ENCODE measurements at places on chromosomes 1 and 21.

DNA sequence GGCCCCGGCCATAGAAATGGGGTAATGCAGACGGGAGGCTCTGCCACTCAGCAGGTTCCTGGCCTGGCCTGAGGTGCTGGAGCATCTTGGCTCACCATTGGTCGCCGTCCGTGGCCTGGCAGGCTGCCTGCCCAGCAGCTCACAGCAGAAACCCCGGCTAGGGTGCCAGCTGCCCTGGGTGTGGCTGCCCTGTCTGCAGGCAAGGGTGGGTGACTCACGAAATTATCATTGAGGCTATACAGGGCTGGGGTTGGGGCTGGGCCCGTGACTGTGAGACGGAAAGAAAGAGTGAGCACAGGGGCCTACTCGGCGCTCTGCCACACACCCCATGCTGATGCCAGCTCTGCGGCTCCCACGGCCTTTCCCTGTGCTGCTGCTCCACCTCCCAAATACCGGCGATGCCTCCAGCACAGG lies 8.0 kb upstream of the PKP1 start:
- no peak for DNase-seq

DNA sequence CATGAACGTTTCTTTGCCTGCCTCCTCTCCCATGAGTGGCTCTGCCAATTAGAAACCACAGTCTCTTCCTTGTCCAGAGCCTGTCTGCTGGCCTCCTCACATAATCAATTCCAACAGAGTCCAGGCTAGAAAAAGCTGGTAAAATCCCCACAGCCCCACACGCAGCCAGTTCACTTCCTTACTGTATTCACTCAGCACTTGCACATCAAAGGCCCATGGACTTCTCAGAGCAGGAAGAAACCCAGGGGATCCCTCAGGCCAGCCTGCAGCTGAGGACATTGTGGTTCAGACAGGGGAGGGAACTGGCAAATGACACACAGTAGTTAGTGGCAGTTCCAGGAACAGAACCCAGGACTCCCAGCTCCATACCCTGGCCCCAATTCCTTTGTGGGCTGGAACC lies 171.6 kb upstream of the EDN2 start:
- no peak for DNase-seq

GRCh38 chr1:169779970-169780369 lies 14.7 kb downstream of the METTL18 start:
- DNase-seq, result no peak

GRCh38 chr1:65027666-65028358 lies 61.5 kb upstream of the JAK1 start:
- no peak for DNase-seq

DNA sequence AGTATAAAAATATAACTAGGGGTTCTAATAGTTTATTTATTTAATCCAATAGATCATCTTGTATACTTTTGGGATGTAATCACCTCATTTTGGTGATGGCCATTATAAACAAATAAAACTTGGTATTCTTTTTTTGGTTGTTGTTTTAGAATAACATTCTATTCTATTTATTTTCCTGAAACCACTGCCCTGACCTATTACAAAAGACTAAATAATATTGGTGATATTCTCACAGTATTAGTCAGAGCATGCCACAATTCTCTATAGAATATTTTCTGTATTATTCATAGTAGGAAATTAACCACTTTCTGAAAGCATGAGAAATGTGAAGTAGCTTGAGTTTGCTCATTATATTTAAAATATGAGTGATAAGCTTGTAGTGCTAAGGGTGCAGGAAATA lies 54.1 kb upstream of the LRRC7 start:
- DNase-seq, result no peak

DNA sequence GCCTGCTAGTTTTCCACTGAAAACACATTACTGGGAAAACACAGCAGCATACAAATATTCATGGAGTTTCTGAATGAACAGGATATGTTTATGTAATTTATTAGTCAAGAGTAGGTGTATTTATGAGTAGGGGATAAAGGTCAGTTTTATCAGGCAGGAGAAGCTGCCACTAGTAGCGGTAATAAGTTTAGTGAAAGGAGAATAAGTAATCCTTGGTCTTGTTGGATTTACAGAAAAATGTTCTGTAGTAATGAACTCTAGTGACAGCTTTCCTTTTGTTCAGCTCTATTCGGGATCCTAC lies 1.2 kb downstream of the MAST2 start:
- DNase-seq, result no peak

DNA sequence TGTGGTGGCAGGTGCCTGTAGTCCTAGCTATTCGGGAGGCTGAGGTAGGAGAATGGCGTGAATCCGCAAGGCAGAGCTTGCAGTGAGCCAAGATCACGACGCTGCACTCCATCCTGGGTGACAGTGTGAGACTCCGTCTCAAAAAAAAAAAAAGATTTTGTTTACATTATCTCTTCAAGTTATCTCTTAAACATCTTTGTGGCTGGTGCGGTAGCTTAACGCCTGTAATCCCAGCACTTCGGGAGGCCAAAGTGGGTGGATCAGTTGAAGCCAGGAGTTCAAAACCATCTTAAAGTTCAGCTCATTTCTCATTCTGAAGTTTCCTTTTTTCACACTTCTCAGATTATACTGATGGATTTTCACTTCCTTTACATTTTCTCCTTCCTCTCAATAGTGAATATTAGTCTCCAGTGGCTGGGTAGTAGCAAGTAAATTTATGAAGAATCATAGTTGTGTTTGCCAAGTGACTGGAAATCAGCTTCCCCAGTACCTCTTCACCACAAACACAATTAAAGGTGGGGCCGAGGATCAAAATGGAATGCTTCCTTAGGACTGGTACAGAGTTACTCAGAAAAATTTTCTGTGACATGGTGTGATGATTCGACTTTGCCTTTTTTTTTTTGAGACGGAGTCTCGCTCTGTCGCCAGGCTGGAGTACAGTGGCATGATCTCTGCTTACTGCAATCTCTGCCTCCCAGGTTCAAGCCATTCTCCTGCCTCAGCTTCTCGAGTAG lies 13.8 kb downstream of the PIP5K1A start:
- no peak for DNase-seq

DNA sequence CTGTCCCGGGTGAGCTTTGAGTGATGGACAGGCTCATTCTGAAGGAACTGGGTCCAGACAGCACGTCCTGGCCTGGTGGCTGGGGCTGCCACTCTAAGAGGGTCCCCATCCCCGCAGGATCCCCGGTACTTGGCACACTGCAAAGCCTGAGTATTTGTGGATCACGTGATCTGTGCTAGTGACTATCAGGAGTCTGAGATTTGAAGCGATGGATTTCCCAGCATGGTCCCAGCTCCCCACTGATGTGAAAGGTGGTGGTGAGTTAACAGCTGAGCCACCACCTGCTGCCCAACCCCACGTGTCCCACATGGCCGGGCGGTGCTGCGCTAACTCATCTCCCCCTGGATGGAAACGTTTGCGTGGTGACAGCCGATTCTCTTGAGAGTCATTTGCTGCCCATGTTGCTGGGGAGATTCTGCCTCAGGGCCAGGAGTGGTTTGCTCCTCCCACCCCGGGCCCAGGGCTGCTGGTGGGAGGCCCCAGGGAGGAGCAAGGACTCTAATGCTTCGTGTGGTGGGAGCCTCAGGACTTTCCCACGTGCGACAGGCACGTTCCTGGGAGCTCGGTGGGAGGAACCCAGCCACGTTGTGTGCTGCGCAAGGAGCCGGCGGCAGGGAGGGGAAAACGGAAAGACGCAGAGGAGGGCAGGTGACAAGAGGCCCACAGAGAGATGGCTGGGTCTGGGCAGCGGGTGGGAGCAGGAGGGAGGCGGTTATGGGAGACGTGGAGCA lies 15.1 kb downstream of the FAAP20 start:
- no peak for DNase-seq

DNA sequence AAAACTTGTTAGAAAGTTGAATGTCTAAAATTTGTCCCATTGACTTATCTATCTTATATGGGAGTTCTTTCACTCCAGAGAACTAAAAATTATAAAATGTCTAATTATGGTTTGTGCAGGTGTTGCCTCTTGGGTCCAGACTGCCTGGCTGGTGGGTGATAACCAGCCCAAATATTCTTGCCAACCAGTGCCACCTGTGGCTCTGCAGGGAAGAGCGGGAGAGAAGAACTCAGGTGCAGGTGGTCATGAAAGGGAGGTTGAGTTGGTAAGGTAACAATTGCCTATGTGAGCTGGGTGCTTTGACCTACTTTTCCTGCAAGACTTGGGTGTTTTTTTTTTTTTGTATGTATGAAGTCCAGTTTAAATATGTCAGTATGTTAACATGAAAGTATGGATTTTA lies 10.2 kb downstream of the RPS6KC1 start:
- no peak for DNase-seq

DNA sequence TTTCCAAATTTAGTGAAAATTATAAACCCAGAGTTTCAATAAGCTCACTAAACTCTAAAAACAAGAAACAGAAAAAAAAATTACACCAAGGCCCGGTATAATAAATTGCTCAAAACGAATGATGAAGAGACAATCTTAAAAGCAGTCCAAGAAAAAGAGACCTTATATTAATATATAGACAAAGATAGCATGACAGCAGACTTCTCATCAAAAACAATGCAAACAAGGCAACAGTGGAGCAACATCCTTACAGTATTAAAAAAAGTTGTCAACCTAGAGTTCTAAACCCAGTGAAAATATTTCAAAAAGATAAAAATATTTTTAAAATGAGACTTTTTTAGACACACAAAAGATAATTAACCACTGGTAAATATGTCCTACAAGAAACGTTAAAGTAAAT lies 46.7 kb downstream of the KIFAP3 start:
- DNase-seq, result no peak

- no peak for DNase-seq
Observed at GRCh38 chr1:89670163-89670562, 37.2 kb downstream of the LRRC8C start.

GRCh38 chr1:37131281-37131680 lies 97.0 kb upstream of the GRIK3 start:
- DNase-seq, result no peak

DNA sequence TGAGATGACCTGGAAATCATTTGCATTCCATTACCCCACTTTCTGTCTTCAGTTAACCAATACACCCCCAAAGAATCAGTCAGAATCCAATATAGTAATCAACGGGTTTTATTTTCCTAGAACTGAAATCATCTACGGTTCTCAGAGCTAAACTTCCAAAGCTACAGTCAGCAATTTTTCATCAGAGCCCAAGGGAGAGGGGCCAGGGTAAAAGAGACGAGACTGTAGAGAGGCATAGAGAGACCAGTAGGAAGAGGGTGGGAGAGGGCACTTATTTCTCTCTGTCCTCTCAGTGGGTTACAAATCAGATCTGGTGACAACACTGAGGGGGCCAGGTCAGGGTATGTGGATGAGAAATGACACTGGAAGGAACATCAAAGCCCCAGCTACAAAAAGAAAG lies 1.1 kb upstream of the MRPL24 start:
- DNase-seq, result no peak

GRCh38 chr1:234495231-234495990 lies 16.4 kb upstream of the TARBP1 start:
- DNase-seq, result peak; percentile 91

- DNase-seq, result no peak
Observed at GRCh38 chr1:108556499-108556898, 3.4 kb upstream of the EEIG2 start.

DNA sequence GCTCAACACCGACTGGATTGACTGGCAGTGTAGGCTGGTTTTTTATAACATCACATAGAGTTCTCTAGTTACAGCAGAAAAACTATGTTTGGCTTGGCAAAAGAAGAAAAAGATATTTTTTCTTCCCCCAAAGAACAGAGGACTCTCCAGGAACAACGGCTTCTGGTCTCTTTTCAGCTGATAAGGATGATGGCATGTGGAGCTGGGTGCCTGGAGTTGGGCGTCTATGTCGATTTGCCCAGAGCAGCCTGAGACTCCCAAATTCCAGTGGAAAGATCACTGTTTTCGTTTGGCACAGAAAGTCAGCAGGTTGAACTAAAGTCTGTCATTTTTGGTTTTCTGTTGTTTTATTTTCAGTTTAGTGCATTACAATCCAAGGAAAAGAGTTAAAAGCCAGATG lies 91.1 kb downstream of the SMYD2 start:
- no peak for DNase-seq

GRCh38 chr1:163912170-163912884 lies 590.6 kb downstream of the NUF2 start:
- no peak for DNase-seq

- no peak for DNase-seq
Observed at GRCh38 chr1:226723657-226724532, 15.2 kb downstream of the ITPKB start.

DNA sequence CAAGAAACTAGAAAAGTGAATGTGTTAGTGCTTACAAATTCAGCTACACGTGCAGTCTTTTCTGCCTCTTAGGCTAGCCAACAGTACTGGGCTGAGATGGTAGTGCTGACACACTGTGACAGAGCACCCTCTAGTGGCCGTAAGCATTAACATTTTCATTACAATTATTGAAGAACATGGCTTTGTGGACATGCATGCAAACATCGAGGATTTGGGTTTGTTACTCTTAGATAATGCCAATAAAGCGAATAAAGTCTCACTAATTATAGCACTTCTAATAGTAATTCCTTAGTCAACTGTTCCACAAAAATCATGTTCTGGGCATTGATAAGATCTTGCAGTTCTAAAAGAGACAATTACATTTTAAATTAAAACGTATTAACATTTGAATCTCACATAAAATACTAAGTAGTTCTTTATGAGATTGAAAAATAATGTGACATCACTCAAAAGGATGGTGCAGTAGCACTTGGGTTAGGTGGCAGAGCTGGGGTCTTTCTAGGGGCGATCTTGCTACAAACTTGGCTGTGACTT lies 47.1 kb downstream of the MYSM1 start:
- DNase-seq, result peak; percentile 32

DNA sequence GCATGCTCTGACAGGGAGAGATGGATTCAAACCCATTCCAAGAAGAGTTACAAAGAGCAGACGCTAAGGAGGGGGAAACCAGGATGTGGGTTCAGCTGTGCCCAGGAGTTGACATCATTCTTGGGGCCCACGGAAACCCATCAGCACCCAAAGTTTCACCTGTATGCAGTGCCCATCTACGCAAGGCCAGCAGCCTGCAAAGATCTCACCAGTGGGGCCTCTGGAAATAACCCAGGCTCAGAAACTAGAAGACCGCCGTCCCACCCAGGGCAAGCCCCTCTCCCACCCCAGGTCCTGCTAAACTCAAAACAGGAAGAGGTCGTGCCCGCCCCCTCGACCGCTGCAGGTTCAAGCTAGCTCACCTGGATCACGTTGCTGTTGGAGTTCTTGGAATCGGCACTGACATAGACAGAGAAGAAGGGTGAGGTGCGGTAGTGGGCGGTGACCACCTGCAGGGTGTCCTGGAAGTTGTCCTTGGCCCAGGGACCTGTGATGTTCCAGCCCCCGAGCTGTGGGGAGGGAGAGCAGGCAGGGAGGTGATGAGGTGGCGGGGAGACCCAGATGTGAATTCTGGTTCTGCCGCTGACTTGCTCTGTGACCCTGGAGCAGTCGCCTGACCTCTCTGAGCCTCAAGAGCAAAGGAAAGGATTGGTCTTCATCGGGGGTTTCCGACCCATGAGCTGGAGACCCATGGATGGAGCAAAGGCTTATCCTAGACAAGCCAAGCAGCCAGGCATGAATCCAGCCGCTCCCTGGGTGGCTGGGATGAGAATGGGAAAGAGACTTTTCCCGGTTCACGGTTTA lies 31.7 kb downstream of the ECE1 start:
- DNase-seq, result no peak
